ENCODE measurements at places on chromosomes 7 and 10.

- DNase-seq = peak; percentile 26
Observed at GRCh38 chr7:155464183-155464582, 6.3 kb downstream of the EN2 start.

DNA sequence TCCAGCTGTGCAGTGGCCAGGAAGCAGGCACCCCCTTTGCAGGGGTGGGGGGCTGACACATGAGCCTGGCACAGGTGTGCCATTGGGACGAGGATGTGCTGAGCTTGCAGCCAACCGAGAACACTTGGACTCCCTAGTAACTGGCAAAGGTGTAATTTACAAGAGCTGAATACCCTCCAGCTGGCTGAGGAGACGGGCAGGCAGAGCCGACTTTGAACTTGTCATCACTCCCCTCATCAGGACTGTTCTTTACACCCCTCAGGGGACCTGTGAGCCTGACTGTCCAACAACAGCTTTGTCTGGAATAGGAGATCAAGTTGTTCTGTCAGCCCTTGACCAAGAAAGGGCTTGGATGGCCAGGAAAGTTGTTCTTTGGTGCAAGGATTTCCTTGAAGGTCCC lies 61.2 kb downstream of the CDH23 start:
- no peak for DNase-seq

DNA sequence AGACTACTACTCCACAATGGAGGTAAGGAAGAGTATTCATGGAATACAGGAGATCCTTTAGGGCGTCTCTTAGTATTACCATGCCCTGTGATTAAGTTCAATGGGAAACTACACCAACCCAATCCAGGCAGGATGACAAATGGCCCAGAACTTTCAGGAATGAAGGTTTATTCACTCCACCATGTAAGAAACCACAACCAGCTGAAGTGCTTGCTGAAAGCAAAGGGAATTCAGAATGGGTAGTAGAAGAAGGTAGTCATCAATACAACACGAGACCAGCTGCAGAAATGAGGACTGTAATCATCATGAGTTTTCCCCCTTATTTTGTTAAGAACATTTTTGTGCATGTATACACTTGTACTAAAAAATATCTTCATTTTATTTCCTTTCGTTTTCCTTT lies 76.6 kb downstream of the GPR37 start:
- no peak for DNase-seq

GRCh38 chr10:24622781-24623301 lies 100.8 kb downstream of the ARHGAP21 start:
- DNase-seq = no peak

DNA sequence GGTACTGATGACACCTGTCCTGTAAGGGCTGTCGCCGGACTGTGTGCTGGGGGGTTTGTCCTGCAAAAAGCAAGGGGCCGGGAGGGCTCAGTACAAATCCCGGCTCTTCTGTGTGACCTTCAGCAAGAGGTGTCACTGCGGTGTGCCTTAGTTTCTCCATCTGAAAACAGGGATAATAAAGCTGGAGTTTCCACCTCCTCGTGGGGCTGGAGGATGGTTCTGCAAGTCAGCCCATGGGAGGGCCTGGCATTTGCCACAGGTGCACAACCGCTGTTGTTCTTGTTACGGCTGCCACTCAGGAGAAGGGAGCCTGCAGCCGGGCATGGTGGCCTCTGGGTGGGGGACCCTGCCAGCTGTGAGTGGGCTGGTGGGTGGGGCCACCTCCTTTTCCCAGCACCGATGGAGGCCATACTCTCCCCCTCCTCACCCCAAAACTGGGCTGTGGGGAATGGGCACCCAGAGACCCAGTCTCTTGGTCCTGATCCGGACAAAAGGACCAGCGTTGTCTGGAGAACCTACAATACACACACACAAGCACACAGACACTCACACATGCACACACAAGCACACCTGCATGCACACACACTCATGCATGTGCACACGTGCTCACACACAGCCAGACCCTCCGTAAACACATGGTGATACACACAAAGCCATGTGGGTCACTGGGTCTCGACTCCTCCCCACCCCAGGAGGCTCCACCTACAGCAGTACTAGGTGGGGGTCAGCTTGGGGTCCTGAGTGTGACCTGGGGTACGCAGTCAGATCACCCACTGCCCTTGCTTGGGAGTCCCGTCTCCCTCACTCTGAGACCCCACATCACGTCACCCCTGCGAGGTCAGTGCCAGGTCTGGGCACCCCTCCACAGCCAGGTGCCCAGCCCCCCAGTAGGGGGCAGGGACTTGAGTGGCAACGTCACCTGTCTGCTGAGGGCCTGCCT lies 34.1 kb downstream of the ELFN1 start:
- peak; percentile 31 for DNase-seq

GRCh38 chr10:103800789-103801540 lies 54.4 kb downstream of the SH3PXD2A start:
- peak; percentile 55 for DNase-seq

DNA sequence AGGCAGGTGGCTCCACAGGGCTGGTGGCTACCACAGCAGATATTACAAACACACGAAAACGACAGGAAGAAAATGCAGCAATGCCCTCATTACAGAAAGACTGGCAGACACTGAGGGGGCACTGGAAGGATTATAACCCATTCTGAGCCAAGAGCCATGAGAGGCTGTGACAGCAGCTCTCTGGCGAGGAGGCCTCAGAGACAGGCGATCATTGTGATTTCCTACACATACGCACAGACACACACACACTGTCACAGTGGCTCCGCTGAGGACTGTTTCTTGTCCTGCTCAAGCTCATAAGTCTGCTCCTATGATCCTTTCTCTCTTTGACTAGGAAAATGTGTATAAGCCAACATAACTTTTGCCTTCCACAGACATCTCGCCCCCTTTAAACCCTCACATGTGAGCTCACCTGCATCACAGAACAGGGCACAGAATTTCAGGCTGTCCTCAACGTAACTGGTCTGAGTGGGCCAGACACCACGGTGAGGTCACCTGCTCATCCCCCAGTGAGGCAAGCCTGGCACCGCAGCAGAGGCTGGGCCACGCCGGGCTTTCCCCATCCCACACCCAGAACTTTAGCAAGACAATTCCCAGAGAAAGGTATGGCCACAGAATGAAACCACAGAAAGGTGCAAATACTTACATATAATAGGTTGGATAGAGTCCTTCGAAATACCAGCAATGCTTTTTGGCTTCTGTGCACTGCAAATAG lies 51.7 kb downstream of the VOPP1 start:
- no peak for DNase-seq

GRCh38 chr7:116501425-116502167 lies 2.1 kb downstream of the CAV2 start:
- no peak for DNase-seq

DNA sequence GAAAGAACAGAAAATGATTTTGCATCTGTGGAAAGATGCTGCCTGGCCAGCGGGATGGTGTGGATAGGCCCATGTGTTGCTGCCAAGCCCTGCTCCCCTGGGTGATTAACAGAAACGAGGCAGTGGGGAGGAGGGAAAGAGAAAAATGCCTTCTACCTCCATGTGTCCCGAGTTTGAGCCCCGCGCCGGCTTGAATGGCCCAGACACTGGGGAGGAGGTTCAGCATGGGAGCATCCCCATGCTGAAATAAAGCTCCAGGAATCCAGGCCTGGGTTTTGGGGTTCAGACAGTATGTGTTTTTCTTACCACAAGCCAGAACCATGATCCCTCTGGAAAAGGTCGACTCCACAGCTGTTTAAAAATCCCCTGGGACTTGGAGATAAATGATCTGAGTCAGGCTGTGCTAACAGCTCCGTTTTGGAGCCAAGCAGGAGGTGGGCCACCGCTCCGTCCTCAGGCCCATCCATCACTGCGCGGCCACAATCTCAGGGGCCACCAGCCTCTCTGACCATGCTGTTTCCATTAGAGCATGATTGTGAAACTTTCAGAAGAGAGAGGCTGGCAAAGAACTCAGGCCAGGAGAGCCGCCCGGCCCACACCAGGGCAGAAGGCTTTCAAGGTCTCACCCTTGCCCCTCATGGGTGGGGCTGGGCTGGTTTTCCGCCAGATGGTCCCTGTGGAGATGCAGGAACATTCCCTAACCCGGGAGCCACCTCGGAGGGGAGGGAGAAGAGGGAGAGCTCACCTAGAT lies 299.7 kb downstream of the ZEB1 start:
- no peak for DNase-seq

DNA sequence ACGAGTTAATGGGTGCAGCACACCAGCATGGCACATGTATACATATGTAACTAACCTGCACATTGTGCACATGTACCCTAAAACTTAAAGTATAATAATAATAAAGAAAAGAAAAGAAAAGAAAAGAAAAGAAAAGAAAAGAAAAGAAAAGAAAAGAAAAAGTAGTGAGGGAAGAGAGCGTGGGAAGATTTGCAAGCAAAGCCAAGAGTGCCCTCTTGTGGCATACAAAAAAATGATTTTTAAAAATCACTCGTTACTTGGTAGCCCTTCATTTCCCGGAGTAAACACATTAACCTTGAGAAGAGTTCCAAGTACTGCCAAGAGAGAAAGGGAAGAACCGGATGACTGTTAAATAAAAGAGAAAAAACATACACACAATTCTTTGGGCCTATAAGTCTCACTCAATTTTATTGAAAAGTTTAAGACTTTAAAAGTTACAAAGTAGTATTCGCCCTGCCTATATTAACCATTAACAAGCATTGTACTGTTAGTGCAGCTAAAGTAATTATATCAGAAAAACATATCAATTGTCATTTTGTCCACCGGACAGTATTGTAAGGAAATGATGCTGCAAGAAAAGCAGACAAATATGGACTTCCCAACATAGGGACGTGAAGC lies 6.2 kb upstream of the CH25H start:
- DNase-seq = peak; percentile 36

- DNase-seq = peak; percentile 14
Observed at GRCh38 chr7:118153551-118154177, 30.3 kb upstream of the LSM8 start.

DNA sequence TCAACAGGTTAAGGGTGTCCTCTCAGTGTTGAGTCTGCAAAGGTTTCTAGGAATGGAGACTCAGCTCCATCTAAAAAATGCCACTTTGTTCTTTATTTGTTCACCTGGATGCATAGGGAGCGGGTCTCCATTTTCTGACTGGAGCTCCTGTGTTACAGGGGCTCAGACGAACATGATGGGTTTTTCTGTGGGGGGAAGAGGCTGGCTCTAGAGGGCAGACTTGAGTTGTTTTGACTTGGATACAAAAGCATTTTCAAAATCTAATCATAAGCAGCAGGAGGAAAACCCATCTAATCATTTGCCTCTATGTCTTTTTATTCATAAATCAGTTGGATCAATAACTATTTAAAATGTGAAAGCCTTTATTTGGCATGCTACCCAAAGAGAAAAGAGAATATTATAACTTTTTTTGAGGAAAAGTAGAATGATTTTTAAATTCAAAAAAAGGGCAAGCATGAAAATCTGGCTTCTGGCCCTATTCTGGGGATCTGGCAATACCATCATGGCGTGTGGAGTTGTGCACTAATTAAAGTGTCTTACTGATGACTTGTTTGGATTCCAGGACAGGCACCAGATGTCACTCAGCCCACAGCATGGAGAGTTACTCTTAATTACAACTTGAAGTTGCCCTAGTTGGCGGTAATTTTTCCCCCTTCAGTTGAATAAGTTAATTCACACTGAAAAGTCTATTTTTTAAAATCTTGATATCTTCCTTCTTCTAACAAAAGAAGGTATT lies 594.9 kb downstream of the REEP3 start:
- DNase-seq = peak; percentile 19

Data from GM13976 (cell line).